ENCODE measurements at places on chromosomes 12 and 14.

DNA sequence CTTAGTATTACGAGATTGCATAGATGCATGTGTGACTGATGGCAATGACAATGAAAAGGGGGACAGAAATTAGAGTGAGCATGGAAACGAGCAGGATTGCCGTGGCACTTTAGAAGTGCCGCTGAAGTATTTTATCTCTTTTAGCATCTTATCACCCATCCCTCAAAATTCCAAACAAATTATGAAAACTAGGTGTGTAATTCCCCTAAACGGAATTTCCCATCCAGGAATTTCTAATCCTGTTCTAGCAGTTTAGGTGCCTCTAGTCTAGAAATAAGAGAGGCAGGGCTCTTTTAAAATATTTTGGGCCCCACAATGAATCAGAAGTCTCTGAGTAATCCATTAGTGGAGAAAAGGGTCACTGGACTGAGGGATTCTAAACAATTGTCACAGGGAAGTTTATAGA is 947 bp downstream of the TMEM52B start:
- DNase-seq = no peak

DNA sequence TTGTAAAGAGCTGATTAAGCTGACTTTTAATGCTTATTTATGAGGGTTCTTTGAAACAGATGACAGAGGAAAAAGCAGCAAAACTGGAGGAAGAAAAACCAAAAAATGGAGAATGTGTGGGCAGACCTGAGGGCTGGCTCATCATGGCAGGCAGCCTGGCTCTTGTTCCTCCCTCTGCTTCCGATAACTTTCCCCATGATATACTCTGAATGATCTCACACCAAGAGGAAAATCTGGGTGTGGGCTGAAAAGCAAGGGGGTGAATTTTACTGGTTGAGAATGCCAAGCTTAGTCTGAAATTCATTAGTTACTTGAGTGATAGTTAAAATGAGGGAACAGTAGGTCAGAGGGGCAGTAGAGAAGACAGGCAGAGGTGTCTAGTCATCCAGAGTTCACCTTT is 330.1 kb upstream of the PRICKLE1 start:
- no peak for DNase-seq

DNA sequence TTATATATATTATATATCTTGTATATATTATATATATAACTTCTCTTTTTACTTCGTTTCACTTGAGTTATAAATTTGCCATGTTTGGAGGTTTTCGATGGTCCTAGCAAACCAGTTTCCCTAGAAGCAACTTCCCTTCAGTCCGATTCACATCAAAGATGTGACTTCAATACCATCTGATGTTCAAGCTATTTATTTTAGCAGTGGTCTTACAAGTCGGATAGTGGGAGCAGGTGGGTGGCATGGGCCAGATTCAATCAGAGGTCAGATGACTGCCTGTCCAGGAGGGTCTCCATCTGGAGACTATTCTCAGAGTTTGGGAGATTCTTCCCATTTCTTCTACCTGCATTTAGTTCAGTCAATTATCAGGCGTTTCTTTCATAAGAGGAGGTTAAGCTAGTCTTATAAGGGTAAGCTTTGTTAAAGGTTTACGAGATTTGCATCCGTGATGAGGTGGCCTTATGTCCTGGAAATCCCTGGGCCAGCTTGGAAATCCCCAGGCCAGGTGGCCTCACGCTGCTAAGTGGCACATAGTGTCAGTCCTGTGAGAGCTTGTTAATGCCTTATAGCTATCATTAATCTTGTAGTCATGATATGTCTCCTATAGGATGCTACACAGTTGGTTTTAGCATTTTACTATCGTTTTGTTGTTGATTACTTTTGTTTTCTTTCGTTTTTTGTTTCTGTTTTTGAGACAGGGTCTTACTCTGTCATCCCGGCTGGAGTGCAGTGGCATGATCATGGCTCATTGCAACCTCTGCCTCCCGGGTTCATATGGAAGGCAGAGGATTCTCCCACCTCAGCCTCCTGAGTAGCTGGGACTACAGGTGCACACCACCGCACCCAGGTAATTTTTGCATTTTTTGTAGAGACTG is 145.8 kb downstream of the BICD1 start:
- DNase-seq = no peak

GRCh38 chr14:26870722-26871617 is 273.1 kb upstream of the NOVA1 start:
- no peak for DNase-seq

DNA sequence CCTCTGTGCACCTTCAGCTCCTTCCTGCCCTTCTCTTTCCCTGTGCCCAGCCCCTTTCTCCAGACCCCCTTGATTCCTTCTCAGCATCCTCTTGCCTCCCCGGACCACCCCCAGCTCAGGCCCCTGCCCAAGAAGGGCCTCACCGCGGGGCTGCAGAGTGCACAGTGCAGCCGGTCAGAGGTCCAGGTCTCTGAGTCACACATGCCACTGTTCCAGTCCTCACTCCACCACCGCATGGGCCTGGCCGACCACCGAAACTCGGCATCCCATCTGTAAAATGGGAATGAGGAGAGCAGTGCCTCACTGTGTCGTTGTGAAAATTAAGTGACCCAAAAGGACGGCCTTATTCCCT is 13.3 kb downstream of the BDKRB1 start:
- DNase-seq = no peak

DNA sequence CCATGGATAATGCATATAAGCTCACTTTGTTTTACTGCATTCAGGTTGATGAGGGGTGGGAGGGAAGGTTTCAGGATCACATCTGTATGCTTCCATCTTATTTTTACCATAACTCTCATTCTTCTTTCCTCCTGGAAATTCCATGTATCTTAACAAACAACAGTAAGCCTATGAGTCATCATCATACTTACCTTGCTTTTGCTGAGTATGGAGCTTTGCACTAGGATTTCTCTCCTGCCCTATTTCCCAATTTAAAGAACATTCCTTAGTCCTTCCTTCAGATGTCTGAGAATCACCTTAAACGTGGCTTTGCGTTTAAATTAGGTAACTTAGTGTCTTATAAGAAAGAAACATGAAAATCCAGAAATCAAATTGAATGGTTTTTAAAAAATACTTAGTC is 1.6 kb upstream of the CLEC14A start:
- no peak for DNase-seq

DNA sequence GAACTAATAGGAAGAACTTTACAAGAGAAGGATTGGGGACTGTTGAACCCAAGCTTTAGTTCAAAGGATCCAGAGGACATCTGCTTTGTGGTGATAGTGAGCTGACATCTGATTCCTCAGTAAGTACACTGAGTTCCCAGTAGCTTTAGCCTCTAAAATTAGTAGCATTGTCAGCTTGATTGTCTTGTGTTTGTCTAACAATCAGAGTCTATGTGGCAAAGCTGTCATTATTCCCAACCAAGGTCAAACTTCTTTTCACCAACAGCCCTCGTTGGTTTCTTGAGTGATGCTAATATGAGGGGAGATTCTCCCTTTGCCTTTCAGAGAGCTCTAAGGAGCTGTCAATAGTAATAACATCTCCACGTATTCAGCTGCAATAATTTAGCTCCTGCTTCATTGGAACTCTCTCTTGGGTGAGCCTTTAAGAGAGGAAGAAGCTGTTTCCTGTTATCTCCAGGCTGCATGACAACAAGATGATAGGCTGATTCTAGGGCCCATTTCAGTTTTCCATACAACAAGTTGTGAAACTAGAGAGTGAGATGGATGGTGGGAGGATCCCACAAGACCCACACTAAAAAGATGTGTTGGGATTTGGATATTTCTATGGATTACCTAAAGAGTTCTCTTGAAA is 46.7 kb downstream of the TGFB3 start:
- no peak for DNase-seq

- no peak for DNase-seq
Observed at GRCh38 chr12:118188690-118189371, 52.9 kb downstream of the PEBP1 start.

DNA sequence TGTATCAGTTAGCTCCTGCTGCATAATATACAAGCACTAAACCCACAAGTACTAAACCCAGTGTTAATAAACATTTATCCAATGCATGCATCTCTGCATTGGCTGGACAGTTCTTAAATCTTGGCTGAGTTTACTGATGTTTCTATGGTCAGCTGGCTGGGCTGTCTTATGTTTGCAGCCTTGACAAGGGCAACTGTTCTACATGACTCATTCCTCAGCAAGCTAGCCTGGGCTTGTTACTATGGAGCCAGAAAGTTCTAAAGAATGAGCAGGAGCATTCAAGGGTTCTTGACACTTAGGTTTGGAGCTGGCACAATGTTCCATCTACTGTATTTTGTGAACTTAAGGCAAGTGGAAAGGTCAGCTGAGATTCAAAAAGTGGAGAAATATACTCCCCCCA is 199.1 kb downstream of the GLT1D1 start:
- DNase-seq = no peak

GRCh38 chr12:32902287-32902997 is 5.9 kb upstream of the PKP2 start:
- no peak for DNase-seq

- no peak for DNase-seq
Observed at GRCh38 chr12:57029457-57029856, 13.1 kb upstream of the TAC3 start.

DNA sequence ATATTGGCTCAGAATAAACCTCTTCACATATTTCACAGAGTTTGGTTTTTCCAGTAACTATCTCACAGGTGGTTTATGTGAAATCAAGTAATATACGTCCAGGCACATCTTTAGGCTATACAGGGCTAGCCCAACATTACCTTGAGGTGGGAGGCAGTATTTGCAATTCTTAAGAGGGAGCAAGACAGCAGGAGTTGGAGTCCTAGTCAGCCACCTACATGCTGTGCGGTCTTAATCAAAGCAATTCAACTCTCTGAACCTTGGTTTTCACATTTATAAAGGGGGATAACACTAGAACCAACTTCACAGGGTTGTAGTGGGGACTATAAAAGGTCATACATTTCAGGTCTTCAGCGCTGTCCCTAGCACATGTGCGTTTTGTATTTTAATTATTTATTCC is 73.5 kb upstream of the FICD start:
- no peak for DNase-seq

GRCh38 chr12:132360906-132361777 is 31.8 kb upstream of the GALNT9 start:
- DNase-seq = no peak

DNA sequence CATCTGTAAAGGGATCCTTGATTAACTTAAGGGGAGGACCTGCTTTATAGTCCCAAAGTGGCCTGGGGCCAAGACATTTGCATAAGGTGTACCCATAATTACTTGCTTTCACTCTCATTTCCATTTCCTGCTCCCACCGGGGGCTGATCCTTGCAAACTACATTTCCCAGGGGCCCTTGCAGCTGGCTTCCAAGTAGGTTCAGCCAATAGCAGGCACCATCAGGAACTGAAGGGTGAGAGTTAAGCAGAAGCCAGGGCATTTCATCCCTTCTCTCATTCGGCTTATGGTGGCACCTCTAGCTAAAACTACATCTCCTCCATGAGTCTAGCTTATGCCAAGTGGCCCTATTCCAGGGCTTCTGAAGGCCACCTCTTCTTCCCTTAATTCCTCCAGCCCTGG is 88.8 kb downstream of the CCDC60 start:
- DNase-seq = no peak

- DNase-seq = no peak
Observed at GRCh38 chr14:99237288-99237687, 34.7 kb downstream of the BCL11B start.

GRCh38 chr12:114275086-114275485 is 130.9 kb downstream of the TBX5 start:
- no peak for DNase-seq

- no peak for DNase-seq
Observed at GRCh38 chr14:52836063-52836462, 44.7 kb upstream of the GNPNAT1 start.

GRCh38 chr14:55832122-55832911 is 252.3 kb downstream of the KTN1 start:
- no peak for DNase-seq

- DNase-seq = no peak
Observed at GRCh38 chr14:89576145-89576927, 159.3 kb upstream of the FOXN3 start.

DNA sequence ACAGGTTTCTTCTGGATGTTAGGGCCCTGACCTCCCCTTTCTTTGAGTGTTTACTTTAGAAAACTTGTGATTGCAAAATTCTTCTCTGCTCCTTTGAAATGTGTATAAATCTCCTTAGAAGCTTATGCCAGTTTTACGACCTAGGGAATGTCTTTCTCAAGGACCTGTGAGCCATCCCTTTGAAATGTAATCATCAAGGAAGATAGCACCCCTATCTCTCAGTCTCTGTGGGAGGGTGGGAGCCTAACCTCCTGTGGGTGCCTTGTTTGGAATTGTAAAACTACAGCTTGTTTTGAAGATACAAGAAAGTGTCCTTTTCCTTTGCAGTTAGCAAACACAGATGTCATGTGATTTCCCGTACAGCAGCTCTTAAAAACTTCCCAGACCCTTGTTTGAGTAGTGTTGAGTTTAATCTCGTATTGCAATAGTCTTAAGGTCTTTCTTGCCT is 3.3 kb downstream of the OR10AD1 start:
- no peak for DNase-seq

Data from stimulated activated CD4-positive, alpha-beta T cell treated with anti-CD3 and anti-CD28 coated beads, TNF-alpha, amount 100 ng/mL, for 1 hour (primary cell).